ENCODE measurements at places on chromosomes 7 and 10.

- no peak for DNase-seq
These were observed 11.2 kb downstream of the YKT6 start for GRCh38 chr7:44212018-44212417.

DNA sequence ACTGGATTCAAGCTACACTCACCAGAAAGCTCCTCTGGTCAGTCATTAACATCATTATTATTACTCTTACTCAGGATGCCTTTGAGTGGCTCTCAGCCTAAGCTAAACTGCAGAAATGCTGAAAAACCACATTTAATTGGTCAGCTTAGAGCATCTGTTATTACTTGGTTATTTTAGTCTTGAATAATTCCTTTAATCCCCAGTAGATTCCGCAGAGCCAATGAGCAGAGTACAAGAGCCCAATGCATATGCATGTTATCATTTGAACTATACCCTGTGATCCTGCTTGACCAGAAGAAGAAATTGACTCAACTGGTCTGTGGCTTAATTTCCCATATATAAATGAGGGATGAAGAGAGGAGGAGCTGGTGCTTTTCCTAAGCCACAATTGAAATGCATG is 417.6 kb upstream of the C7orf33 start:
- no peak for DNase-seq

GRCh38 chr7:22781230-22781711 is 41.4 kb downstream of the TOMM7 start:
- no peak for DNase-seq

GRCh38 chr7:14197280-14197679 is 207.8 kb upstream of the ETV1 start:
- no peak for DNase-seq

GRCh38 chr10:108608860-108609259 is 1314.5 kb downstream of the XPNPEP1 start:
- DNase-seq: no peak

GRCh38 chr7:105426606-105427146 is 38.0 kb upstream of the SRPK2 start:
- DNase-seq: no peak

DNA sequence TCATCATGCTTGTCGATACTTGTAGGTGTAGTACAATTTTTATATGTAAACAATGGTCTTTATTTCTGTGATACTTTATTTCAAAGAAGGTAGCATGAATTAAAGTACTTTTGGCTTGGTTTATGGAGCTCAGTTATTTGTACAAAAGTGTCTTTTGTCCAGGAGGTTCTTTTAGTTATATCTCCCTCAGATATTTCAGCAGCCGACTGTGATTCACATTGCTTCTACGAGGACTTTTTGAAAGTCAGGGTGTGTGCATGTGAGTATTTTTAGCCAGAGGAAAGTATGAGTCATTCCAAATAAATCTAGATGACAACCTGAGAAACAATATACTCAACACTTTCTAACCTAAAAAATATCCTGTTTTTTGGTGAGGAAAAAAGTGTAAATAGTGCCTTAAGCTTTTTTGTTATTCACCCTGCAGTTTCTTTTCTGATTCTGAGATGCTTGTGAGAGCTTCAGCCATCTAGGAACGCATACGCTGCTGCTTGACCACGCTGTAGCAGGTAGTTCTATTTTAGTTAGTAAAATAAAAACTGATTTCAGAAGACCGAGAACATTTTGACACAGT is 595 bp upstream of the SUN1 start:
- peak; percentile 71 for DNase-seq

DNA sequence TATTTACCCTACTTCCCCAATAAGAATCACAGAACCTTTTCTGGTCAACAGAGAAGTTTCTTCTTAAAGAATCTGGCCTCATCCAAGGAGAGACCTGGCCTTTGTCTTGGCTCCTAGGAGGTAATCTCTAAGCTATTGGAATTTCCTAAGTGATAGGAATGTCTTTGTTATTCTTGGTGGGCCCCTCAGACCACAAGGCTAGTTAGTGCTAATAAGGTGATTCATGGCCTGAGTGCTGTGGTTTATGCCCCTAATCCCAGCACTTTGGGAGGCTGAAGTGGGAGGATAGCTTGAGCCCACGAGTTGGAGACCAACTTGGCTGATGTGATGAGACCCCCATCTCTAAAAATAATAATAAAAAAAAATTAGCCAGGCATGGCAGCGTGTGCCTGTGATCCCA is 60.0 kb upstream of the CYP2C18 start:
- DNase-seq: no peak

- no peak for DNase-seq
These were observed 86.9 kb upstream of the SLC26A5 start for GRCh38 chr7:103532955-103533354.

DNA sequence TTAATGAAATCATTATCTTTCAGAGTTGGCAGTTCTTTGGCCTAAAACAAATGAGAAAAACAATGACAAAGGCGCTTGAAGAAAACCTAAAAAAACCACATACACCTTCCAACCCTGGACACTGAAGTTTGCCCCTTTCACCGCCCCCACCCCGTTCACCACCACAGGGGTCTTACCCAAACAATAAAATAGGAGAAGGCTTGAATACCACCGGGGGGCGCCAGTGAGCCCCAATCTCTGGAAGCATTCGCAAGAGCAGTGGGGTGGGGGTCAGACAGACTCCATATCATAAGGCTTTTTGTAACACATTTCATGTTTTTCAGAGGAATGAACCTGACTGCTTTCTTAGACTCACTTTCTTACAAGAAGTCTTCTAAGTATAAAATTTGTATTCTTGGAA is 163.6 kb downstream of the PIP4K2A start:
- DNase-seq: peak; percentile 9

- DNase-seq: no peak
These were observed 19.9 kb downstream of the CPA1 start for GRCh38 chr7:130400120-130400572.

DNA sequence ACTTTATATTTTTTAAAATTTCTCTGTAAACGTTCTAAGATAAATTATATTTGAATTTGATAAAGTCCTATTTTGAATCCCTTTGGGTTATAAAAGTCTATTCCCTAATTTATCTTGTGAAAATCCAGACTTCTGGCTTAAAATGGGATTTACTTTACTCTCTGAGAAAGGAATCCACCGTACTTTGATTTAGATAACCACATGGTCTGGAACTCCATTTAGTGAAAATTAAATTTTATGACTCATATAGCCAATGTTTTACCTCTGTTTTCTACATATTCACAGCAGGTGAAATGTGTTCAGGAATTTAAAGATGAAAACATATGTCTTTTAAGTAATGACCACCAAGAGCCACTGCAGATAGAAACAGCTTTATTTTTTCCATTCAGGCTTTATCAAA is 141.8 kb upstream of the FGFR2 start:
- no peak for DNase-seq

Measured in A549 (cell line).